ENCODE measurements at places on chromosomes 2 and 18.

DNA sequence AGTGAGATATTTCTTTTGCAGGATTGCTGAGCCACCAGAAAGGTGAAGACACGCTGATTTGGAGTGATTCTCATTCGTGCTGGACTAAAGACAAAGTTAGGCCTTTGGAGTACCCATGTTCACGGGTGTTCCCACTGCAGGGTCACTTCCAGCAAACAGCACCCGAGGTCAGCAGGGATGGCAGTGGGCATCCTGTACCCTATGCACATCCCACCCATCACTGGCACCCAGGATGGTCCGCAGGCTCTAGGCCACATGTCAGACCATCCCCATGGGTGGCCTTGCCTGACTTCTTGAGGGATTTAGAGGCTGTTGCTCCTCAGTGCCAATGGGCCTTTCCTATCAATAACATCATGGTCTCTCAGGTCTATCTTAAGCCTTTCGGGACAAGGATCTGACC lies 39.3 kb upstream of the TMEM17 start:
- no peak for DNase-seq

- no peak for DNase-seq
These were observed 78.5 kb downstream of the KLF7 start for GRCh38 chr2:207087046-207087902.

GRCh38 chr2:182069908-182070307 lies 84.3 kb downstream of the PPP1R1C start:
- no peak for DNase-seq

DNA sequence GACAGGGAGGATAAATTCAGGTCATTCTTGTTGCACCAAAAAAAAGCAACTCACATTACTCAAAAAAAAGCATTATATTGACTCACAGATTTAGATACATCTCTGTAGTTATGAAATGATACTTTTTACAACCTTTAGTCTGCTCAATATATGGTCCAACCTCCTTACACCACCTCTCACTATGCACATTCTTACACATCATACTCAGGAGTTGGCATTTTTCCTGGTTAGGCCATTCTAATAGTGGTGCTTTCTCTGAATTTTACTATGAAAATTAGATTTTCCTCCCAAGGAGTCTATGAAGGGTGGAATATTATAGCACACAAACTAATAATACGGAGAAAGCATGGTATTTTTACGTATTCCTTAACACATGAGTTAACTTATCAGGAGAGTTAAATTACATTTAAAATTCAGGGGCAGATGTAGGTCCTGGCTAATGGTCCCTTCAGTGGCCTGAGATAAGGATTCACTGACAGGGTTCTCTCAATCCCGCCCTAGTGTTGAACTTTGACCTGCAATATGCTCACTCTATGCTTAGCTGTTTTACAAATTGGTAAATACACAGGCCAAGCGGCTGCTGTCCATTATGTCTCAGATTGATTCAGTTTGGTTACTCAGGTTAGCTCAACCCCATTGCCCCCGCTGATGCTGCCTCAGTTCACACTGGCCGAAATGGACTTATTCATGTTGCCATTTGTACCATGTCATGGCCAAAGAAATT lies 153.6 kb downstream of the NCKAP5 start:
- no peak for DNase-seq

DNA sequence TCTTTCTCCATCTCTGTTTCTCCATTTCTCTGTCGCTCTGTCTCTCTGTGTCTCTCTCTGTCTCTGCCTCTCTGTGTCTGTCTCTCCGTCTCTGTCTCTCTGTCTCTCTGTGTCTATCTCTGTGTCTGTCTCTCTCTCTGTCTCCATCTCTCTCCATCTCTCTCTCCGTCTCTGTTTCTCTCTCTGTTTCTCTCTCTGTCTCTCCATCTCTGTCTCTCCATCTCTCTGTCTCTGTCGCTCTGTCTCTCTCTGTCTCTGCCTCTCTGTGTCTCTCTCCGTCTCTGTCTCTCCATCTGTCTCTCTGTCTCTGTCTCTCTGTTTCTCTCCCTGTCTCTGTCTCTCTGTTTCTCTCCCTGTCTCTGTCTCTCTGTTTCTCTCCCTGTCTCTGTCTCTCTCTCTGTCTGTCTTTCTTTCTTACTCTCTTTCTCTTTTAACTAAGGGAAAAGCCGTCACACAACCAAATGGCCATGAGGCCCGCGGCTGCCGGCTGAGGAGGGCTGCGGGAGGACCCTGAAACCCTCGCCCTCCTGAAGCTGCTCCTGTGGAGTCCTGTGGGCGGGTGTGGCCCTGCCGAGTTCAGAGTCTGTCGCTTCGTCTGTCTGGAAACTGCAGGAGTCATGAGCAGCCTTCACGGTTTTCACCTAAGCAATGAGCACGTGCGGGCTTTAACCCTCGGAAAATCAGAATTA lies 29.3 kb downstream of the NFATC1 start:
- DNase-seq: no peak

All from left renal pelvis (tissue), 4 donors.